Calu3 (cell line): ENCODE measurements at places on chromosomes 4 and X. TPM values are rescaled to one million over a fixed set of nuclear protein-coding genes. Genes with fewer than 3 reads are reported as not detected.

DNA sequence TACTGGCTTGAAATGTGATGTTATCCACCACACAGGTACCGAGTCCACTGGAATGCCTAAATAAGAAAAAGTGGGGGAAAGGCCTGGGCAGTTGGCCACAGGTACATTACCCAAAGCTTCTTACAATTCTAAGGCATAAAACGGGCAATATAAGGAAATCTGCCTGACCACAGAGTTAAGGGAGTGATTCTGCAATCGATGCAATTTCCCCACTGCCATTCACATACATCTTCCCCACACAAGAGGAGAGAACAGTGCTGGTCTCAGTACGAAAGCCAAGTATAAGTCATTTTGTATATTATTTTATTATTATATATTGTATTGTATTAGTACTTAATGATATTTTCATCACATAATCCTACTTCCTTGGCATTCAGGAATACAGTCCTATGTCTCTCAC, 30.6 kb downstream of the RFC1 start:
- no peak for DNase-seq

DNA sequence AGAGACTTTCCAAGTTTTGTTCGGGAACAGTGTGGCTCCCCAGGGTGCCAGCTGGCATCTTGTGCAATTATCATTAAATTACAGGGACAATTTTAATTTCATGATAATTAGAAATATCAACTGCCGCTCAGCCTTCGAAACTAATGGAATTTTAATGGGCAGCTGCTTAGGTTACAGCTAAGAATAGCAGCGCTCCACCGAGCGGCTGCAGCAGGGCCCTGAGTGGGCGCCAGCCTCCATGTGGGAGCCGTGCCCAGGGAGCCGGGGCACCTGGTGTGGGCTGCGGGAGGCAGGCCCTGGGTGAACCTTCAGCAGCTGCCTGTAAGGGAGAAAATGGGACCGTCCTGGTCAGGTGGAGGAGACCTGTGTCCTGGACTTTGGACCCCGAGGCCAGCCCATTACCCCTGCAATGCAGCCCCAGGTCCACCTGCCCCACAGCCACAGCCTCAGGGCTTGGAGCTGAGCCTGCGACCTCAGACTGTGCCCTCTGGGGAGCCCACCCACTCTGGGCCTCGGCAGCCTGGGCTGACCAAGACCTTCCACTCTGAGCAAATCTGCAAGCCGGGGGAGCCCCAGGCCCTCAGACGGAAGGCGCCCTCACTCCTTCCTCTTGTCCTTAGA, 21.1 kb downstream of the MSANTD1 start:
- no peak for DNase-seq

GRCh38 chr4:6613676-6614651, 26.5 kb upstream of the MRFAP1 start:
- no peak for DNase-seq

DNA sequence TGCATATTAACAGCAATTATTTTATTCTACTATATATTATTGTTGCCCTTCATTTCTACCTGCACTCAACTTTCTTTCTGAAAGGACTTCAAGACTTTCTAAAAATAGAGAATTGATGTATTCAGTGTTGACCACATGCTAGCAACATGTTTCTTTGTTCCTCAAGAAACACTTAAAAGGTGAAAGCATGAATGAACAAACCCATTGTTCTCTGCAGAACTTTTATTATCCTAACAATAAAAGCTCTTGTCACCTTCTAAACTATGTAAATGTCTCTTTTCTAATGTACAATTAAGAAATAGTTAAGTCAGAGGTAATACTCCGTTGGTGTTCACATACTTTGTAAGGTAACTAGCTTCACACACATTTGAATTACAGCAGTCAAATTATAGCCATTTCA, 638.7 kb downstream of the FSTL5 start:
- no peak for DNase-seq

GRCh38 chrX:31209005-31209628, 137.3 kb upstream of the FTHL17 start:
- DNase-seq: no peak

DNA sequence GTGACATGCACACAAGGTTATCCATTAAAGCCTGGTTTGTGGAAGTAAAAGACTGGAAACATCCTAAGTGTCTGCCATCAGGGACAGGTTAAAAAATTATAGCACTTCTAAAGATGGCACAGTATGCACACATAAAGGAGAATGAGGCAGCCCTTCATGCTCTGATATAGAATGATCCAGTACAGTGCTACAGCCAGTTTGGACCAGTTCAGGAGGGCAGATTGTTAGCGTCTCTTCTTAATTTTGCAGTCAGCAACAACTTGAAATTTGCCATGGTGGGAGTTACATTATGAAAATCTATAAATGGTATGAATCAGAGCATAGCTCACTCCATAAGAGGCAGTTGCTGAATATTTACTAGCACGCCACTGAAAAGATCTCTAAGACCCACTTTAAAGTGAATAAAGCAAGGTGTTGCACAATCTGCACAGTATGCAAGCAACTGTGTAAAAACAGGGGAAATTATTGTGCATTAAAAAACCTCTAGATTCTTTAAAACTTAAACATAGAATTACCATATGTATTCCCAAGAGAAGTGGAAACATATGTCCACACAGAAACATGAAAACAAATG, 20.3 kb upstream of the SOD3 start:
- DNase-seq: no peak

DNA sequence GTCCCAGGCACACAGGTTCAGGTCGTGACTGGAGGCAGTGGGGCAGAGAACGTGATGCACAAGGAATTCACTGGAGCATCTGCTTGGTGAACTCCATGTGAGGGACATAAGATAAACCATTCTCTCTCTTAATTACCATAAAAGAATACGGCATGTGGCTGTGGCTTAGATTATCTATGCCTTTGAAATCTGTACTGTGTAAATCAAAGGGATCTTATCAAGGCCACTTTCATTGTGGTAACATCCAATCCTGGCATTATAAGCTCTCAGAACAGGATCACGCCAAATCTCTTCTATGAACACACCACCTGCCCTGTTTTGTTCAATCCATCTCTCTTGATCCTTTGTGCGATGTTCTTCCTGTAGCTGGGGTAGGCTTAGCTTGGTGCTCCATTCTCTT, 192.3 kb downstream of the SPATA18 start:
- no peak for DNase-seq

DNA sequence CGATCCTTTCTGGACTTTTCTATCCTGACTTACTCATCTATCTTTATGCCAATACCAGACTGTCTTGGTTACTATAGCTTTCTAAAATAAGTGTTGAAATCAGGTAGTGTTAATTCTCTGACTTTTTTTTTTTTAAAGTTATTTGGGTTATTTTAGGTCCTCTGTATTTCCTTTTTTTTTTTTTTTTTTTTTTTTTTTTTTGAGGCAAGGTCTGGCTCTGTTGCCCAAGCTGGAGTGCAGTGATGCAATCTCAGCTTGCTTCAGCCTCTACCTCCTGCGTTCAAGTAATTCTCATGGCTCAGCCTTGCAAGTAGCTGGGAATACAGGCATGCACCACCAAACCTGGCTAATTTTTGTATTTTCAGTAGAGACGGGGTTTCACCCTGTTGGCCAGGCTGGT, 2.8 kb upstream of the NELFA start:
- no peak for DNase-seq

- DNase-seq: no peak
Measured at GRCh38 chr4:128979934-128980333, 113.4 kb downstream of the SCLT1 start.

DNA sequence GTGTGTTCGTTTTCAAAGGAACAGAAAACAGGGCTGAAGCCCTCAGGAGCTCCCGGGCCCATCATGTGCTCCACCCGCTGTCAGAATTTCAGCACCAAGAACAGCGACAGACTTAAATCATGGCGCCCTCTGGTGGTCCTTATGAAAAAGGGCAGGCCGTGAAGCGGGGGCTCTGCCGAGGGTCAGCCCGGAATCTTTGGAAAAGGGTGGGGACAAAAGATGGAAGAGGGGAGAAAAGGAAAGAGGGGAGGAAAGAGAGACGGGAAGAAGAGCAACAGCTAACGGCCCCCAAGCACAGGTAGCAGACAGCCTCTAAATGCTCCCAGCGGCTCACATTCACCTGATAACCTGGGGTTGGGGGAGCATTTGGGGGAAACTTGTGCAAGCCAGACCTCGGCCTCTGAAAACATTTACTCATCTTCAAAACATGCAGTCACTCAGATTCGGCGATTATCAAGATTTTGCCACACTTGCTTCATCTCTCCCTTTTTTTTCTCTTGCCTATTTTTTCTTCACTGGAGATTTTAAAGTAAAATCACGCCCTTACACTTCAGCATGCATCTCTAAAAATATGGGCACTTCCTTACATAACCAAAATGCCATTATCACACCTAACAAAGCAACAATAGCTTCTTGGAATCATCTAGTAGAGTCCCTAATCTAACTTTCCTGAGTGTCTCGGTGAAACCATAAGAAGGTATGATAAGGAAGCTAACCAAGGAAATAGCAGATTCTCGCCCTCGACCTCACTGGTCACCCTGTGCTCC, 28.1 kb upstream of the MAN2B2 start:
- DNase-seq: peak; percentile 31

DNA sequence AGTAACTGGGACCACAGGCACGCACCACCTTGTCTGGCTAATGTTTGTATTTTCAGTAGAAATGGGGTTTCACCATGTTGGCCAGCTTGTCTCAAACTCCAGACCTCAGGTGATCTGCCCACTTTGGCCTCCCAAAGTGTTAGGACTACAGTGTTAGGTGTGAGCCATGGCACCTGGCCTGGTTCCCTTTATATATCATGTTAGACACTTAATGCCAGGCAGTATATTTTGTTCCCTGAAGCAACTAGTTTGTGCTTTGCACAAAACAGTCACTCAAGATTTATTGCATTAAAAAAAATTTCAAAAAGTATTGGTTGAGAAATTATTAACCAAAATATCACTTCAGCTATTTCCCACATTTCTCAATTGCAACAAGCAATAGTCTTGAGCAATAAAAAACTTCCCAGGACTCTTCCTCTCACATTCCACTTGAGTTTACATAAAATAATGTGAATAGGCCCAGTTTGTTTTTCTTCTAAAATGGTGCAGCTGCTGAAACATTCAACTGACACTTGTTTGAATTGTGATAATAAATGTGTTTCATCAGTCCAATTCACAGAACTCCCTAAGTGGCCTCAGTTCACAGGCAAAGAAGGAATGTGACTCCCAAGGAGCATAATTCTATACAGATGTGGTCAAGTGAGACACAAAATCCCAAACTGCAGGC, 22.7 kb downstream of the CXCL1 start:
- no peak for DNase-seq

GRCh38 chr4:43337707-43338106, 445.2 kb downstream of the GRXCR1 start:
- no peak for DNase-seq

GRCh38 chr4:140151699-140152012, 2.3 kb downstream of the MAML3 start:
- DNase-seq: peak; percentile 78

DNA sequence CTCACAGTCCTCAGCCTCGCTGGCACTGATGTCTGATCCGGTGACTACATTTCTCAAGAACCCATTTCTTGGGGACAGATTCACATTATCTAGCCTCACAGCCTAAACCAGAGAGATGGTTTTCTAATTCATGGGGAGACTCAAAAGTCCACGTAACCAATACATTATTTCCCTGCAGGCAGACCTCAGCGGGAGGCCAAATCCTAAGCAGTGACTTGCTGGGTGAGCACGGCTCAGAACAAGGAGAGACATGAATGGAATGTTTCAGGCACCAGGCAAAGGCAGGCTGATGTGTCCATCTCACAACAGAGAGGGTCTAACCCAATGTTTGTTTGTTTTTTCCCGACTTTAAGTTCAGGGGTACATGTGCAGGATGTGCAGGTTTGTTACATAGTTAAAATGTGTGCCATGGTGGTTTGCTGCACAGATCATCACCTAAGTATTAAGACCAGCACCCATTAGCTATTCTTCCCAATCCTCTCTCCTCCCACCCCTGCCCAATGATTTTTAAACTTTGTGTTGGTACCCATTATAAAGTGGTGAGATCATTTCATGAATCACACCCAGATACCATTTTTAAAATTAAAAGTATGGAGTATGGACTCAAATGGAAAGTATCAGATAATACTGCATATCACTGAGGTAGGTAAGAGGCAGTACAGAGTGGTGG, 53.3 kb downstream of the SCD5 start:
- DNase-seq: no peak

DNA sequence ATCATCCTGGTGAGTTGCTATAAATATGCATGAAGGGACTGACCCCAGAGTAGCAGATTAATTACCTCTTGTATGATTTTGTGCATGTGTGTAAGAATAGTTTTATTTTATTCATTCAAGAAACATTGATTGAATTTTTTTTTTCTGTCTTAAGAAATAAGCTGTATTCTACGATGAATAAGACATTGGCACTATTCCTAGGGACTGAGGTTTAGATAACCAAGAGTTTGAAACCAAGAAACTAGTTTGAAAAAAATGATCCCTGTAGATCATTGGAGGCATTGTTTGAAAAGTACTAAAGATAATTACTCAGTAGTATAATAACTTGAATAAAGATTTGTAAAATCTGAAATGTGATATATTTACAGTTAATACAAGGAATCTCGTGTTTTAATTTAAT, 1086.9 kb downstream of the PCDH7 start:
- no peak for DNase-seq

Gene HS3ST1
- total RNA-seq: 80.8 and 86.7 TPM in 2 replicates

Gene RAB33A
- total RNA-seq: not detected in 2 replicates

Gene FRMPD3
- total RNA-seq: 0.99 and 1.0 TPM in 2 replicates

Gene SPATA18
- total RNA-seq: not detected in 2 replicates

Gene F11
- total RNA-seq: 0.38 and 0.86 TPM in 2 replicates

Gene CCDC110
- not detected in 2 replicates for total RNA-seq
